GM12891 (cell line): ENCODE measurements at places on chromosomes 7 and 10.

DNA sequence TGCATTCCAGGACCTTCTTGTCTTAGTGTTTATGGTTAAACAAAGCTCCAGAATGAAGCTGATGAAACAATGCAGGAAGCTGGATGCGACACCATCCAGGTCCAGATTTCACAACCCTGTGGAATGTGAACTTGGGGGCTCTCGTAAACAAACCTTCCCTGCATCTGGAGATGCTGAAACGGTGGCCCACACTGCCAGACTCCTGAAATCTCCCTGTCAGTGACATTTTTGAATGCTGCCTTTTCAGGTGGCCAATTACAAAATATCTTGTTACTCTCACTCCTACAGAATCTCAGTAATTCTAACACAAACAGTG lies 18.8 kb downstream of the VIPR2 start:
- DNase-seq: no peak

GRCh38 chr10:21764466-21765189 lies 230.6 kb downstream of the MLLT10 start:
- no peak for DNase-seq

DNA sequence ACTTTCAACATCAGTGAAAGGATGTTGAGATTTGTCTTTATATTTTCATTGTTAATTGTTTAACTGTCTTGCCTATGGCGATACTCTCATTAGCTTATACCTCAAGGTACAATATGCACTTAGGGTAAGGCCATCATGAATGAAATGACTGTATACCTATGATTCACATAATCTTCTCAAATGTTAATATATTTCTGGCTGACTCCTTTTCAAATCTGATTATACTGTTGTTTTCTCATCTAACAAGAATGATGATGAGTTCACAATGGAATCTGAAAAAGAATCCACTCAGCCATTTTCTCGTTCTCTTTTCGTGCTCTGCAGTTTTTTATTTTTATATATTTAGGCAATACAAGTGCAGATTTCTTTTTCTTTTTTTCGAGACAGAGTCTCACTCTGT lies 159.1 kb downstream of the ARHGAP12 start:
- no peak for DNase-seq

GRCh38 chr7:45698303-45699014 lies 124.3 kb downstream of the ADCY1 start:
- no peak for DNase-seq

- DNase-seq: no peak
Observed at GRCh38 chr7:17584822-17585221, 286.4 kb downstream of the AHR start.

DNA sequence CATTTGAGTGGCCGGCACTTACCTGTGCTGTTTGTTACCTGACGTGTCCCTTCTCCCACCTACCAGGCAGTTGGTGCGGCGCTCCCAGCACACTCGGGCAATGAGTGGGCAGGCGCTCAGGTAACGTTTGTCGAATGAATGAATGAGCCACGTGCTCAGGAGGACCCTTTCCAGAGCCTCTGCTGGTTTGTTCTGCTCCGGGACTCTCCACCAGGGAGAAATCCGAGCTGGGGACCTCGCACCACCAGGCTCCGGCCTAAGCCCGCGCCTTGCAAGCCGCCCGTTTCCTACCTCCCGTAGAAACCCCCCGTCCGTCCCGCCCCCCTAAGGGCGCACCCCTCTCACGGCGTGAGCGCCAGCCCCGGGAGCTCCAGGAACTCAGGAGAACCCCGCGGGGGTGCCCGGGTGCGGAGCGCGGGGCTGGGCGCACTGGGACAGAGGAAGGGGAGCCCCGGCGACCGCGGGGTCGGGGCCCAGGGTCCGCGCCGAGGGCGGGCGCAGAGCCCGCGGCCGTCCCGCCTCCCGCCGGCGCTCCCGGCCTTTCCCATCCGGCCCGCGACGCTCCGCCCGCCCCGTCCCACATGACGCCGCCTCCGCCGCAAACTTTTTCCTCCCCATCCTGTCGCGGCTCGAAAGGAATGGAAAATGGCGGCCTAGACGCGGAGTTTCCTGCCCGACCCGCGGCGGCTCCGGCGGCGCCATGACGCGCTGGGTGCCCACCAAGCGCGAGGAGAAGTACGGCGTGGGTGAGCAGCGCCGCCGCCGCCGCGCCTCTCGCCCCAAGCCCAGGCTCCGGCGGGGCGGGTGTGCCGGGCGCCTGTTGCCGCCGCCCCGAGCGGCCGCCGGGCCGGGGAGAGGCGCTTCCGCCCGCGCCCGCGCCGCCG lies at the start of gene DOCK1:
Gene DOCK1 (plus strand): TSS at position 611 of the 884 bp plus-strand sequence. CDS start 90 bp downstream, at position 701.
- DNase-seq: no peak

DNA sequence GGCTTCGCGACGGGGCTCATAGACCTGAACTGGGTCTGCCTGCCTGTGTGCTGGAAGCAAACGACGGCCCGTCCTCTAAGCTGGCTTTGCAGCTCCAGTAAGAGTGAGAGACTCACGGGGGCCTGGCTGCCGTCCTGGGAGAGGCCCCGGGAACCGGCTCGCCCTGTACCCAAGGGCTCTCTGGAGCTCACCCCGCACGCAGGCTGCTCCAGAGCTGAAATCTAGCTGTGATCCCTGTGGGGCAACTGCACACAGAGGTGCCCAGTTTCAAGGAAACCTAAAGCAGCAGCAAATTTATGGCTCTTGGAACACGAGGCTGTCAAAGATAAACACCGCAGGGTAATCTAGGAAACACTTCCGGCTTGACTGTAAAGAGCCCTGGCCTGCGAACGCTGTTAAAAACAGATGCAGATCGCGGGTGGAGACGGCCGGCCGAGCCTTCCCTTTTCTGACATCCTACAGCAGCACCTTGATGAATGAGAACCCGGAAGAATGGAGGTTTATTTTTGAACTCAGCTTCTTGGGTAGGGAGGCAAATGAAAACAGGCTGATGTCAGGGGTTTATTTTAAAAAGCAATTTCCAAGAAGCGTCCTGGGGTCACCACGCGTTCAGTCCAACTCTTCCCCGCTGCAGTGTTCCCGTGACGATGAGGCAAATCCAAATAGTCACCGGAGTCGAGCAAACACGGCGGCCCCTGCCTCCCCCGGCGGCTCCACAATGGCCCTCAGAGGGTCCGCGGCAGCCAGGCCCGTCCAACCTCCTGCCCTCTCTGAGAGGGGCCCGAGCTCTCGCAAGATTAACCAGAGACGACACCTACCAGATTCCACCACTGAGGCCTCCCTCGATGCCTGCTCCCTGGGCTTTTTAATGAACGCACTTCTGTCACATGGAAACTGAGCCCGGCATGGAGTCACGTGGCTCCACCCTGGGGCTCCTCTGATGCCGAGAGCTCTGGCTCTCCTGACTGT lies 29.6 kb downstream of the AMZ1 start:
- DNase-seq: peak; percentile 61

DNA sequence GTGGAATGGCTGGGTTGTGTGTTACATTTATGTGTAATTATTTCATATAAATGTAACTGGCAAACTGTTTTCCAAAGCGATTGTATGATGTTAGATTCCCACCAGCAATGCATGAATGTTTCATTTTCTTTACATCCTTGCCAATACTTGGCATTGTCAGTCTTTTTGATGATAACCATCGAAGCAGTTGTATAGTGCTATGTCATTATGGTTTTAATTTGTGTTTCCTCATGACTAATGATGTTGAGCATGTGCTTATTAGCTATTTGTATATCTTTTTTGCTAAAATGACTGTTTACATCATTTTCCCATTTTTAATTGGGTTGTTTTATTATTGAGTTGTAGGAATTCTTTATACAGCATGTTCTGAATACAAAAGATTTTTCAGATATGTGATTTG lies 22.3 kb downstream of the AHCYL2 start:
- no peak for DNase-seq

DNA sequence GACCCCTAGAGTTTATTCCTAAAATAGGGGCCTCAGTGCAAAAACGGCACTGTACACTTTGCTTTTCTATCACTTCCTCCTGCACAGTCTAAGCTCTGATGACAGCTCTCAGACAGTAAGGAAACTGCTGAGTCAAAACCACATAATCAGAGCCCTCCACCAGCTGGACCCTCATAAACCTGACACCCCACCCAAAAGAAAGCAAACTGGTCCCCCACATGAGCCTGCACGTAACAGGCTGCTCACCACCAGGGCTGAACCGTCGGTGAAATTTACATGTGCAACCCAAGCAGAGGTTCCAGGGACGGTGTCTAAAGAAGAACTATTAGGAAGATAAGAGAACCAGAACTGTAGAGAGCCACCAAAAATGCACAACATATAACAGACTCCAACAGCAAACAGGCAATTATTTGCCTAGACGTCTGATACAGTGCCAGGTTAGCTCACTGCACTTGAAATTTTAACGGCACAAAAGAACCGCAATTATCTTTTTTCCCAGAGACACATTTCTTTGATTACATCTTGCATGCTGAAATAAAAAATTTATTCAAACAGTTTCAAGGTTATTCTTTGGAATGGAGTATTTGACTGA lies 19.6 kb downstream of the SGMS1 start:
- peak; percentile 13 for DNase-seq

DNA sequence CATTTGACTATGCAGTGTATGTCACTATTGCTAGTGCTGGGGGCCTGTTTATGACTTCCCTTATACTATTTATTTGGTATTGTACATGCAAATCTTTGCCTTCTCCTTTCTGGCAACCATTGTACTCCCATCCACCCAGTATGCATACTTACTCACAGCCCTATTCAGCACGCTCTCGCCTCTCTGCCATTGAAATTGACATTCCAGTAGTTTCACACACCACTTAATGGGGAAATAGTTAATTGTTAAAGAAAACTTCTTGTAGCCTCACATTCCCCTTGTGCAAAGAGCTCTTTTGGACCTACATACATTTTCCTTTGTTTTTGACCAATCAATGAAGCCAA lies 9.9 kb downstream of the CLDN12 start:
- DNase-seq: no peak

- no peak for DNase-seq
Observed at GRCh38 chr7:106384373-106384772, 99.6 kb upstream of the NAMPT start.

- no peak for DNase-seq
Observed at GRCh38 chr10:59068581-59069191, 107.8 kb upstream of the PHYHIPL start.

DNA sequence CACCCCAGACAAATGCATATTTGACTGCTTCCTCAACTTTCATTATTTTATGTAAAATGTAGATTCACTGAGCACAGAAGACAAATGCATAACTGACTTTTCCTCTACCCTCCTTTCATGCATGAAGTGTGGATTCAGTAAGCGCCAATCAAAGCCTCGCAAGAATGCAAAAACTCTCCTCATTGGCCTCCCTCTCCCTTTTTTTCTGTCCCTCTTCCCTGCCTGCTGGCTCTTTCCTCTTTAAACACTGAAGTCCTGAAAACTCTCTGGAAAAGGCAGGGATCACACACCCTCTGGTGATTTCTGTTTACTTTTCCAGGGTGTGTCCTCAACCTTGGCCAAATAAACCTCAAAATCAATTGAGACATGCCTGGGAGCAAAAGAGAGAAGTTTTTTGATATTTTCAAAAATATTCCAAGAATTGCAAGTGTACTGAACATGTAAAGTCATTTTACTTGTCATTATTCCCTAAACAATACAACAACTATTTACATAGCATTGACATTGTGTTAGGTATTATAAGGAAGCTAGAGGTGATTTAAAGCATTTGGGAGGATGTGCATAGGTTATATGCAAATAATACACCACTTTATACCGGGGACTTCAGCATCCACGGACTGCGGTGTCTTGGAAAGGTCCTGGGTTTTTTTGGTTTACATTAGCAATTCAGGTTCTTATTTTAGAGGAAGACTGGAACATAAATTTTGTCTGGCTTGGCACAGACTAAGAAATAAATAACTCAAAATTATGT lies 71.4 kb downstream of the SEC61G start:
- no peak for DNase-seq

DNA sequence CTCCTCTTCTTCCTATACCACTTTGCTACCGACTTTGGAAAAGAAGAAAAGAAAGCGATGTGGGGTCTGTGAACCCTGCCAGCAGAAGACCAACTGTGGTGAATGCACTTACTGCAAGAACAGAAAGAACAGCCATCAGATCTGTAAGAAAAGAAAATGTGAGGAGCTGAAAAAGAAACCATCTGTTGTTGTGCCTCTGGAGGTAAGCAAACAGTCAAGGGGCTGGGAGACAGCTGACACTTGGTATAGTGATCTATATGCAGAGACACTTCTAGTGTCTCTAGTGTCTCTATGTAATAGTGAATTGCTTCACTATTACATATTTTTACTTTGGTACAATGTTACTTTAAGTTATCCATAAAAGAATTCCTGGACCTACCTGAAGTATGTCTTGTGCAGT lies 13.9 kb downstream of the TET1 start:
- no peak for DNase-seq

- no peak for DNase-seq
Observed at GRCh38 chr10:48548531-48549135, 56.2 kb downstream of the ARHGAP22 start.

GRCh38 chr10:61975391-61975932 lies 74.0 kb downstream of the ARID5B start:
- no peak for DNase-seq

DNA sequence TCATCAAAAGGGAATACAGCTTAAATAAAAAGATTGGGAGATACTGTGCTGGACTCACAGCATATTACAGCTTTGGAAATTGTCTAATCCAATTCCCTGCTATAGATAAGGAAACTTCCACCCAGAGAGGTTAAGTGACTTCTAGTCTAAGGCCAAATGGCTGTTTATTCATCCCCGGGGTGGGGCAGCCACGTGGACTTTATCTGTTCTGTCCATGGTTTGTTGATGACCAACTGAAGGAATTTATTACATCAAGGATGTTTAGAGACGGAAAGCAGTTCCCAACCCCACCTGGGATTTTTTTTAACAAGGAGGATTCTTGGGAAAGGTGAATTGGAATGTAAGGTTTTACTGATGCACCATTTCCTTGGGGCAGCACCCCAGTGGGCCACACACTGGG lies 88.6 kb downstream of the ATXN7L1 start:
- no peak for DNase-seq
